ENCODE measurements at places on chromosomes 7 and 10. TPM values are rescaled to one million over a fixed set of nuclear protein-coding genes. Genes with fewer than 3 reads are reported as not detected.

The SLC16A9 gene
- 0.55 TPM for total RNA-seq

The NUTM2A gene
- 0.28 TPM for total RNA-seq

The TAS2R5 gene
- 0.57 TPM for total RNA-seq

The ZNF727 gene
- 0.28 TPM for total RNA-seq

The PON1 gene
- total RNA-seq: not detected

The HPSE2 gene
- under 0.01 TPM for total RNA-seq

The CLRN3 gene
- total RNA-seq: not detected

The MKI67 gene
- 0.74 TPM for total RNA-seq

The MYO3A gene
- total RNA-seq: not detected

The ALOX5 gene
- not detected for total RNA-seq

The ZNF33A gene
- 10.1 TPM for total RNA-seq

The CPA2 gene
- total RNA-seq: not detected

The CCDC136 gene
- total RNA-seq: 8.5 TPM

The SEMA4G gene
- 0.92 TPM for total RNA-seq

The NANOS1 gene
- 0.14 TPM for total RNA-seq

The OR13A1 gene
- total RNA-seq: not detected

The ITGA8 gene
- total RNA-seq: 1.3 TPM

The EBLN1 gene
- total RNA-seq: not detected

The TCAF2 gene
- 2.4 TPM for total RNA-seq

The FMC1 gene
- total RNA-seq: 16.6 TPM

The TMEM176A gene
- total RNA-seq: 1.1 TPM

The INTS1 gene
- 26.3 TPM for total RNA-seq

The EPHA1 gene
- total RNA-seq: 0.14 TPM

The PARP12 gene
- total RNA-seq: 9.1 TPM

The CLDN15 gene
- 1.8 TPM for total RNA-seq

The SPDYE11 gene
- not detected for total RNA-seq

The MCM7 gene
- total RNA-seq: 18.2 TPM

The SUMF2 gene
- 245 TPM for total RNA-seq

Data from smooth muscle cell of bladder (primary cell).